Stomach (tissue), 19 donors: ENCODE measurements at places on chromosomes 5 and 9. TPM values are rescaled to one million over a fixed set of nuclear protein-coding genes. Genes with fewer than 3 reads are reported as not detected.

The NR4A3 gene
- 2.6 TPM for total RNA-seq

The UBLCP1 gene
- 8.0 TPM for total RNA-seq

The KCNN2 gene
- total RNA-seq: 9.4 TPM

The GRXCR2 gene
- not detected for total RNA-seq

- H3K27me3 ChIP-seq: no peaks in the 10 kb centered on the region
- H3K27ac ChIP-seq: no peak overlapping the region
- peaks cover 8% of the 10 kb centered on the region for H3K4me1 ChIP-seq
- DNase-seq: no peak
- H3K4me3 ChIP-seq: no peak overlapping the region
Measured at GRCh38 chr9:123108976-123109375, 75.5 kb downstream of the GPR21 start.

DNA sequence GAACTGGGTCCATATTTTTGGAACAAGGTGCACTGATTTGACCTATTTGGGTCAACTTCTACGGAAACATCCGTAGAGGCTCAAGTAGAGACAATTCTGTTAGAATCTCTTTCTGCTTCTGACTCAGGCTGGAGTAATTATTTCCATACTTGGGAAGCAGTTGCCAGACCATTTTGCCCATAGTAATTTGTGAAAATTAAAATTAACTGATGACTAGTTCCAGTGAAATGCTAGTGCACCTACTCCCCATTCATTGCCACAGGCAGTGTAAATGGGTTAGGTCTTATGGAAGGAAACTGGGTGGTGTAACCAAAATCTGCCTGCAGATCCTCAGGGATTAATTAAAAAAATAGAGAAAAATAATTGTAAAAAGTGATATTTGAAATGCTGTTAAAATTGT, 201.1 kb downstream of the TENT4A start:
- no peaks in the 10 kb centered on the region for H3K4me1 ChIP-seq
- H3K4me3 ChIP-seq: no peak overlapping the region
- no peaks in the 10 kb centered on the region for H3K36me3 ChIP-seq
- no peaks in the 10 kb centered on the region for H3K27me3 ChIP-seq
- H3K27ac ChIP-seq: no peak overlapping the region

DNA sequence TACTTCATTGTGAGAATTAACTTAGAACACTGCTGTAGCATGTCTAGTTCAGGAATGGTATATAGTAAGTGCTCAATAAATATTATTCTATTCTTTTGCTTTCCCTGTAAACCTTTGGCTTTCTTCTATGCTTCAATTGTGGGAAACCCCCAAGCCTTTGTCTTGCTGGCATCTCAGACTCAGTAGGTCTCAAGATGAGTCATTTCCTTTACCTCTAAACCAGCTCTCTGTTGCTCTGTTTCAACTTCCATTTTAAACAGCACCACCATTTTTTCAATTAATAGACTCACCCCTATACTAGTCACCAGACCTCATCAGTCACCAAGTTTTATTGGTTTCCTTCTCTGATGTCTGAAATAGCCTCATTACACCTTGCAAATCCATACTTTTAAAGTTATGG, 43.5 kb downstream of the DMAC1 start:
- no peaks in the 10 kb centered on the region for H3K4me1 ChIP-seq
- H3K4me3 ChIP-seq: no peak overlapping the region
- no peak for DNase-seq

- H3K27ac ChIP-seq: no peak overlapping the region
- no peak for DNase-seq
- H3K36me3 ChIP-seq: no peaks in the 10 kb centered on the region
- no peaks in the 10 kb centered on the region for H3K4me1 ChIP-seq
Measured at GRCh38 chr9:11366585-11367129, 753.9 kb upstream of the PTPRD start.

DNA sequence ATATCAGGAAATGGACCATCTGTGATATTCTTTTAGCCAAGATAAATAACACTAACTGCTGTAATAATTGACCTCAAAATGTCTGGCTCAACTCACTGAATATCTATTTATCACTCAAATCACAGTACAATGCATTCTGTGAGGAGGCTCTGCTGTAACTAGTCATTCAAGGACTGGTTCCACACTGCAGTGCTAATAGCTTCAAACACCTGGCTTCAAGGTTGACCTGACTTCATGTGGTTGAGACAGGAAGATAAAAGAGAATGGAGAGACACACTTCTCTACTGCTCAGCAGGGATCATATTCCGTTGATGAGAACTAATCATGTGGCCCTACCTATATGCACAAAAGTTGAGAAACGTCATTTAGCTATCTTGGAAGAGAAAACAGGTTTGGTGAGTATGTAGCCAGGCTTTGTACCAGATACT, 3.4 kb upstream of the RHOBTB3 start:
- peaks cover 52% of the 10 kb centered on the region for H3K4me1 ChIP-seq
- no peak overlapping the region for H3K27ac ChIP-seq
- H3K27me3 ChIP-seq: no peaks in the 10 kb centered on the region
- DNase-seq: no peak
- H3K4me3 ChIP-seq: no peak overlapping the region
- no peaks in the 10 kb centered on the region for H3K36me3 ChIP-seq

- no peak overlapping the region for H3K27ac ChIP-seq
- no peaks in the 10 kb centered on the region for H3K4me1 ChIP-seq
- no peak overlapping the region for H3K4me3 ChIP-seq
- DNase-seq: no peak
Measured at GRCh38 chr5:128549496-128549895, 11.5 kb upstream of the FBN2 start.

- H3K27me3 ChIP-seq: no peaks in the 10 kb centered on the region
- H3K4me1 ChIP-seq: no peaks in the 10 kb centered on the region
- no peak for DNase-seq
- H3K27ac ChIP-seq: no peak overlapping the region
- no peaks in the 10 kb centered on the region for H3K36me3 ChIP-seq
Measured at GRCh38 chr9:115992834-115993233, 160.8 kb upstream of the PAPPA start.

DNA sequence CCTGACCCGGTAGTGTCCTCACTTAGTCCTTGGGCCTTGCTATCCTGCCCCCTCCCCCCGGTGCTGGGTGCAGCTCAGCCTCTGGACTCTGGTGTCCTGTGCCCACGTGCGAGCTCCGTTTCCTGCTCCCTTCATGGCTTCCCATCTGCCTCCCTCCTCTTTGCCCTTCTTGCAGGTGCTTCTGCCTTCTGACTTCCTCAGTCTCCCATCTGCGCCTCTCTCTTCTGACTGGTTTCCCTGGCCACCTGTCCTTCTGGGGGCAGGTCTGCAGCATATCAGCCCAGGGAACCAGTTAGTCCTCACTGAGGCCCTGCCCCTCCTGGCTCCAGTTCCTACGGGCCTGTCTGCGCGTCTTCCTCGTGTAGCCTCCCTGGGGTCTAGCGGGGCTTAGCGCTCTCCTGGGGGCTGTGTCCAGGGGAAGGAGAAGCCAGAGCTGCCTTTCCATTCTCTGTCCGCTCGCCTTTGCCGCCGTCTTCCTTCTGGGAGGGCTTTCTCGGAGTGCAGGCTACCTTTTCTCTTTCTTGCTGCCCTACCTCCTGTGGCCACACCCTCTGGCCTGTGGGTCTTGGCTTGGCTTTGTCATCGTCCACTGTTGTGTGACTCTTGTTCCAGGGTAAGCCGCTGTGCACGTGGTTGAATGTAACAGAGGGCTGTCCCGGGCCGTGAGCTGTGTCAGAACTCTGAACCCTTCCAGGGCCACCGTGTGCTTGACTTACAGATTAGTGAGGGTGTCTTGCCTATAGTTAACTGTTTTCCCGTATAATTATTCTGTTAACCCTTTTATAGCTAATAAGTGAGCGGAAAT, 51.8 kb downstream of the EHMT1 start:
- H3K4me1 ChIP-seq: peaks cover 45% of the 10 kb centered on the region
- no peak overlapping the region for H3K4me3 ChIP-seq
- peak; percentile 81 for DNase-seq

DNA sequence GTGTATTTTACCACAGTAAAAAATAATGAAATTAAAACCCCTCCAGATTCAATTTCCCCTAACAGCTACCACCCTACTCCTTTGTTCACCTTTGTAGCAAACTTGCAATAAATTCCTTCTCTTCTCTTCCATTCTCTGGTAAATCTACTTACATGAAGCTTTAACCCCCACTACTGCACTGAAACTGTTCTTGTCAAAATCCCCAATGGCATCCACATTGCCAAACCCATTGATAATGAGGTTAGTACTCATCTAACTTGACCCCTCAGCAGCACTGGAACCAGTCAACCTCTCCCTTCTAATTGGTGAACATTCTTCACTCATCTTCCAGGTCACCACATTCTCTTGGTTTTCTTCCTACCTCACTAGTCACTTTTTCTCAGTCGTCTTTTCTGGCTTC, 29.6 kb downstream of the NRG2 start:
- no peaks in the 10 kb centered on the region for H3K27me3 ChIP-seq
- H3K4me3 ChIP-seq: no peak overlapping the region
- H3K4me1 ChIP-seq: no peaks in the 10 kb centered on the region
- no peak for DNase-seq
- H3K36me3 ChIP-seq: no peaks in the 10 kb centered on the region
- H3K27ac ChIP-seq: no peak overlapping the region

GRCh38 chr9:128232528-128233428, 29.6 kb downstream of the DNM1 start:
- no peaks in the 10 kb centered on the region for H3K4me1 ChIP-seq
- no peak overlapping the region for H3K4me3 ChIP-seq
- H3K36me3 ChIP-seq: no peaks in the 10 kb centered on the region
- H3K27ac ChIP-seq: no peak overlapping the region
- H3K27me3 ChIP-seq: no peaks in the 10 kb centered on the region

DNA sequence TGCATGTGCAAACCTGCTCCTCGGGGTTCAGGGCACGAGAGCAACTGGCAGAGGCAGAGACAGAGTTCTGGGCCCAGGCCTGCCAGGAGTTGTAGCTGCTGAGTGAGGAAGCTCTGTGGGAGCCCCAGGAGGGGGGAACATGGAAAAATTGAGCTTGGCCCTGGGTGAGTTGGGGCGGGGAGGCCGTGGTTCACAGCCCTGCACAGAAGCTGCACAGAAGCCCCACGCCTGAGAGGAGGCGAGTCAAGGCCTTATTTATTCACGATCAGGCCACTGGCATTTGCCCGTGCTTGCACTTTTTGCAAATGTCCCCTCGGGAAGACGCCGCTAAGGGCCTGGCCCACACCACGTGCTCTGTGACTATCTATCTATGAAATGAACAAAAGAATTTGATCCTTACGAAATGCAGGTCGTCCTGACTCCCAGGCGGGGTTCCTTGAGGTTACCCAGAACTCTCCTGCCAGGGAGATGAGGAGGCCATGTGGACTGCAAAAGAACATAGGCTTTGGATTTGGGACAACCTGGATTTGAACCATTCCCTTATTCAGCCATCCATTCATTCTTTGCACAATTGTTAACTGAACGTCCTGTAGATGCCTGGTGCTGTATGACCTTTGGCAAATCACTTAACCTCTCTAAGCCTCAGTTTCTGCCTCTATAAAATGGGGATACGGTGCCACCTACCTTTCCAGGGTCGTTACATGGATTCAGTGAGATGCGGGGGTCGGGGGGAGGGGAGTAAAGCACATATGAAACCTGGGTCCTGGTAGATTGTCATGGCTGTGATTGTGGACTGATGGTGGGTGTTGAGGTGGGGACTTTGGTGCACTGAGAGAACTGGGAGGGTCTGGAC, 17.9 kb downstream of the COL27A1 start:
- peaks cover 5% of the 10 kb centered on the region for H3K36me3 ChIP-seq
- H3K4me3 ChIP-seq: no peak overlapping the region
- DNase-seq: peak; percentile 74

DNA sequence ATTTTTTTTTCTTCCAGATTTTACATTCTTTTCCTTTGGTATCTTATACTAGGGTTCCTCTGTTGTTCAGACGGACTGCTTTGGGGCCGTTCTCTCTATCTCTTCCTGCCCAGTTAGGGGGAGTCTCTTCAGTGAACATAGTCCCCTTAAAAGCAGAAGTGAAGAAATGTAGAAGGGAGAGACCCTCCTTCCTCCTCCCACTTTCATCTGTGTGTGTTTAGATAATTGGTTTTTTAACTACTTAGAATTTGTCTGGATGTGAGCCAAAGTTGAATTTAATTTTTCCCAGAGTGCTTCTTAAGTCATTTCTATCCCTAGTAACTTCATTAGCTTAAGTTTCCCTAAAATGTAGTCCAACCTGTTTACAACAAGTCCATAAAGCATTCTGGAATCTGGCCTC, 167.5 kb downstream of the HACD4 start:
- DNase-seq: no peak
- no peak overlapping the region for H3K27ac ChIP-seq
- peaks cover 4% of the 10 kb centered on the region for H3K36me3 ChIP-seq
- H3K4me1 ChIP-seq: no peaks in the 10 kb centered on the region

DNA sequence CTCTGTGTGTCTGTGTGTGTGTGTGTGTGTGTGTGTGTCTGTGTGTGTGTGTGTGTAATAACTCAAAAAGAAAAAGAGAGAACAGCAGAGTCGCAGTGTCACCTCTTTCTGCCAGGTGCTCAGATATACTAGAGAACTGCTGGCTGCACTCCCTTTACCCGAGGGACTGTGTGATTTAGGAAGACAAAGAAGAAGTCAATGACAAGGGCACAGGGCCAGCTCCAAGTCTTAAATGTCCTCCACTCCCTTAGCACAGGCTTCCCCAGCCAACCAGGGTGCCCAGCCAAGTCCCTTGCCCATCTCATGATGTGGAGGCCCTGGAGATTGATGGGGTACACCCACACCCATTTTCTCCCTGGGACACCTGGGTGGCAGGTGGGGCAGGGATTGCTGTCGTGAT, 8.7 kb downstream of the CCNJL start:
- no peaks in the 10 kb centered on the region for H3K36me3 ChIP-seq
- H3K27ac ChIP-seq: no peak overlapping the region
- DNase-seq: no peak

GRCh38 chr5:56814361-56814962, 887 bp upstream of the MAP3K1 start:
- peak; percentile 36 for DNase-seq
- H3K4me1 ChIP-seq: peaks cover 2% of the 10 kb centered on the region
- no peaks in the 10 kb centered on the region for H3K27me3 ChIP-seq

DNA sequence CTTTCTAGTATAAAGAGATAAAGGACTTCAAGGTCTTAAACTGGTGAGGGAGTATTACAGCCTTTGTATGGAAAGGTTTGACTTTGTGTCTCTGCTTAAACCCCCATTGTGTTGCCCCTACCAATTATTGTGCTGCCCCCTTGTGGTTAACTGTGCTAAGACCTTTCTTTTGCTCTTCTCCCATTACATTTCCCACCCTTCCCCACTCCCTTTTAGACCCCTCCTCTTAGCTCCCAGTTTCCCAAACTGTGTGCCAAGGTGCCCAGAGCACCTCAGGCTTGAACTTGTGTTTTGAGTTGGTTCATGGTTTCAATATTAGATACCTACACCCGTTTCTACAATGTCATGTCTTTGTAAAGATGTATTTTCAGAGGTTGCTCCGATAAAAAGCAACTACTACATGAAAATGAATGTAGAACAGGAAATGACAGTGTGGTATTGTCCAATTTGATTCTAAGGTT, 2.9 kb downstream of the JAK2 start:
- DNase-seq: peak; percentile 85
- H3K4me3 ChIP-seq: peak overlapping the region; percentile 28
- H3K36me3 ChIP-seq: peaks cover 14% of the 10 kb centered on the region
- H3K27me3 ChIP-seq: no peaks in the 10 kb centered on the region
- H3K27ac ChIP-seq: no peak overlapping the region
- peaks cover 61% of the 10 kb centered on the region for H3K4me1 ChIP-seq
